ENCODE measurements at places on chromosomes 5 and 9.

GRCh38 chr5:72559866-72560766 lies 52.9 kb upstream of the ZNF366 start:
- DNase-seq, result no peak

GRCh38 chr5:56950626-56951125 lies 1.2 kb downstream of the MIER3 start:
- DNase-seq, result no peak

- DNase-seq, result peak; percentile 70
Measured at GRCh38 chr5:143014017-143014651, 244.0 kb downstream of the ARHGAP26 start.

GRCh38 chr9:98429613-98430012 lies 174.2 kb upstream of the TBC1D2 start:
- no peak for DNase-seq

DNA sequence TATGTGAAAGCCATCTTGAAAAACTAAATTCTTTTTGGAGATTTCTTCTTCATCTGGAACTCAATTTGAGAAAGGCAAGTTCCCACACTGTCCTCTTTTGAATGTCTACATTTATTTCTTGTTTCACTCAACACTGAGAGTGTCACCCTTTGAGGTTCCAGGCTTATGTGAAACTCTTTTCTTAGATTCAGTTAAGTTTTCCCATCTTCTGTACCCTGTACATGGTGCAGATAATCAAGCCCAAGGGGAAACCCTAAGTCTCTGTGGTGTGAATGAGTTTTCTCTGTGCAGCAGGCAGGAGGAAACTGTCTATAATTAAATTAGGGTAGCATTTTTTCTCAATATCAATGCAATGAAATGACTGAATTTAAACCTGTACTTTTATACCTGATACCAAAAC lies 72.3 kb upstream of the PRLR start:
- no peak for DNase-seq

GRCh38 chr5:175808711-175809110 lies 62.7 kb upstream of the CPLX2 start:
- DNase-seq, result no peak

Measured in iPS DF 6.9 (cell line).